ENCODE measurements at places on chromosomes 2 and 18.
A peak's percentile ranks its signal among the peaks of the same experiment; 100 is the strongest.

GRCh38 chr2:96977631-96978195 is 8.7 kb downstream of the FAM178B start:
- no peak for DNase-seq

GRCh38 chr2:203873461-203873860 is 5.9 kb downstream of the CTLA4 start:
- DNase-seq: no peak

DNA sequence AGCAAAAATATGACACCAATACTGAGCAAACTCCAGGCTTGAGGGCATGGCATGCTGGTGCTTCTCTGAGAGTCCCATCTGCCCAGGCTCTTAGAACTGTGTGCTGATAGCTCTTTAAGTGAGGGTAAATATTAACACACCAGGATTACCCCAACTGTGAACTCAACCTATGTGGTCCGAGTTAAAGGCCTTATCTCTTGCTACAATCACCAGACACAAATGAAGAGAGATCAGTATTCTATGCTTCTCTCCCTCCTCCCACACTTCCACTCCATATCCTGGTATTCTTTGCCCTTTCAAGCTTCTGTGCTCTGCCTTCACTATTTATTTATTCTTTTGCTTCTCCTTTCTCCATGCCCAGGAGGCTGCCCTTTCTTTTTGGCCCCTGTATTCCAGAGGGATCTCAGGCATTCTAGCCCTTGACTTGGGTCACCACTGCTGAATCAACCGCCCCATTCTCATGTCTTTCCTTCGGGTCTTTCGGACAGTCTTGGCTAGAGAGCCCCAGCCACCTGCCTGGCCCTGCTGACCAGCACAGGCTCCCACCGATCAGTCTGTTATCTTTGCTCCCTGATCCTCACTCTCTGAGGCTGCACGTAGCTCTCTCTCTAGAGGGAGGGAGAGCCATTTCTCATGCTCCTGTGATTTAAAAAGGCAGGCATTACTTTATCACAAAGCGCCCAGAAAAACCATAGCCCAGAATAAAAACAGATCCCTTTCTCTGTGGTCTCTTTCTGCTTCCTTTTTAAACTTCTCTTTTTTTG is 17.2 kb upstream of the HK2 start:
- DNase-seq: peak; percentile 46

- no peak for DNase-seq
Observed at GRCh38 chr2:27208486-27209050, 3.3 kb upstream of the ATRAID start.

GRCh38 chr2:207241198-207241597 is 75.5 kb upstream of the KLF7 start:
- DNase-seq: no peak

DNA sequence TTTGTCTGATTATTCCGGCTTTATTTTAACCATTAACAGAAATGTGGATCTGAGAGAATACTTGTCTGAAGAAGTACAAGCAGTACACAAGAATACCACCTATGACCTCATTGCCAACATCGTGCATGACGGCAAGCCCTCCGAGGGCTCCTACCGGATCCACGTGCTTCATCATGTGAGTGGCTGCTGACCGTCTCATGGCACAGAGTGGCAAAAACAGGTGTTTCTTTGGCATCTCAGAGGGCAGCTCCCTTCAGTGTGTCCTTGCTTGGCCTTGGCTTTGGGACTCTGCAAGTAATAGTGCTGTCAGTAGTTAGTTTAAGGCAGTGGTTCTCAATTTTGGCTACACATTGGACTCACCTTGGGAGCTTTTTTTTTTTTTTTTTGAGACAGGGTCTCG is 23.1 kb downstream of the SFTPB start:
- DNase-seq: no peak

GRCh38 chr2:110678457-110679336 is 834 bp upstream of the BUB1 start:
- no peak for DNase-seq

DNA sequence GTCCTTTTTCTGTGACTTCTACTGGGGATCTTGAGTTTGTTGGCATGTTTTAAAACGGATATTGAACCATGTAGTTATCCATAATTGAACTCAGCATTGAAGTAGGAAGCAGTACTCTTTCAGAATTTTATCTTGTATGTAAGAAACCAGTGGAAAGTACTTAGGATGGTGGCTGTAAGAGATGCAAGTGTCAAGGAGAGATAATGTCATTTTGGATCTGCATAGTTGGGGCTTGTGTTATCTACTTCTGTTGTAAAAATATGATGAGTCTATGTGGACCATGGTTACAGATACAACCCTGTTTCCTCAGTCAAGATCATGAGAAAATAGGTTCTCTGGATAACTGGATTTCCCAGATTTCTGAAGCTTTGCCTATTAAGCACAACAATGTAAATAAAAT is 113.7 kb downstream of the NAB1 start:
- no peak for DNase-seq

DNA sequence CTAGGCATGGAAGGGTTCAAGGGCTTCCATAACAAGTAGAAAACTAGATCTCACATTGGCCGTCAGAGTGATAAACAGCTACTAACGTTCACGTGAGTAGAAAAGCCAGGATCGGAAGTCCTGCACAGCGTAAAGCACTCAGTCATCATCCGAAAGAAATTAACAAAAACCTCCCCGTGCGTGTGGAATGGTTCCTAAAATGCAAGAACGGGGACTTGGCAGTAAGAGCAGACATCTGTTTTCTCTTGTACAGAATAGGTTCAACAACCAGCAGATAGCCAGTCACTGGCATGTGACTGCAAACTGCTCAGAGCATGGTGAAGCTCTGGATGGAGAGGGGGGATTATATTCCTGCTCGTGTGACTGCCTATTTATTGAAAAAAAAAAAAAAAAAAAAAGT is 106.9 kb upstream of the ITGB6 start:
- DNase-seq: no peak

DNA sequence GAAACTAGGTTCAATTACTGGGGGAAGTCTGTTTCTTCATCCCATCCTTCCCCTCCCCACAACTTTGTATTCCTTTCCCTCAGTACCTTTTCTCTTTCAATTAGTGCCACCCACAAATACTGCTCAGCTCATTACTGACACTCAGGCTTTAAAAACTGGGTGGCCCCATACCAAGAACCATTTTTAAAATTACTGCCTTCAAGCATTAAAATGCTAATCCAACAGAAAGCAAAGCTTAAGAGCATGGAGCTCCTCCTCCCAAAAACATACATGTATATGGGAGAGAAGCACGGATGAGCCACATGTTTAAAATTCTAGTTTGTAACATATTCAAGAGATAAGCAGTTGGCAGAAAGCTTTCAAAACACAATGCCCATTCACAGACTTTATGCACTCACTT is 44.0 kb downstream of the IRS1 start:
- no peak for DNase-seq

GRCh38 chr18:10927286-10927992 is 221.9 kb downstream of the PIEZO2 start:
- DNase-seq: no peak

GRCh38 chr2:28637066-28638047 is 114.3 kb upstream of the PPP1CB start:
- no peak for DNase-seq

DNA sequence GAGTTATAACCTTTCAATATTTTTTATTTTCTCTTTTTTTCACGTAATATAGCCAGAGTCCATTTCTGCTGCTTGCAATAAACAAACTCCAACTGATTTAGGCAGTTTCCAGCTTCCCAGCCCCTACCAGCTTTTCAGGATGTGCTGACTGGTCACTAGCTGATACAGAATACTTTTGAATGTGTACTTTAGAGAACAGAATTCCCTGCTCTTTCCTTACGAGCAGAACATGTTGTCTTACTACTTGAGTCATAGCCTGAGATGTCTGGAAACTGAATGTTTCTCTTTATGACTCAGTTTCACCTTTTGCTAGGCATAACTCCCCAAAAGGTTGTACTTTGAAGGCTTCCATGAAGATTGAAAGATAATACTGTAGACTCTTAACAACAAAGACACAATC is 44.5 kb upstream of the KCNE4 start:
- no peak for DNase-seq

DNA sequence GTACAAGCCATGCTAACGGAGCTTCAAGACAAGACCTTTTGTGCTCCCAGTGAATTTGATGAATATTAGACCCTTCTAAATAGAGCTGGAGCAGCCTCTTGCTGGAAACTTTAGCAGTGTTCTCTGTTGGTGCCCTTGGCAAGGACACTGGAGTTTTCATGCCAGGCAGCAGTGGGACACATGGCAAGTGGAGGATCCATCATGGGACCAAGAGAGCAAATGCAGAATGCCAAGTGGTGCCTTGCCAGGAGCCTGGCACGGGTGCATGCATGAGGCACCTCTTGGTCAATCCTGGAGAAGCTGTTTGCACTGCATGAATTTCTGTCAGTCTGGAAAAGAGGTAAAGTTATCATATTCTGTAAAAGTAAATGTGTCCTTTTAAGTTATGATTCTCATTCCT is 59.1 kb downstream of the NETO1 start:
- no peak for DNase-seq

DNA sequence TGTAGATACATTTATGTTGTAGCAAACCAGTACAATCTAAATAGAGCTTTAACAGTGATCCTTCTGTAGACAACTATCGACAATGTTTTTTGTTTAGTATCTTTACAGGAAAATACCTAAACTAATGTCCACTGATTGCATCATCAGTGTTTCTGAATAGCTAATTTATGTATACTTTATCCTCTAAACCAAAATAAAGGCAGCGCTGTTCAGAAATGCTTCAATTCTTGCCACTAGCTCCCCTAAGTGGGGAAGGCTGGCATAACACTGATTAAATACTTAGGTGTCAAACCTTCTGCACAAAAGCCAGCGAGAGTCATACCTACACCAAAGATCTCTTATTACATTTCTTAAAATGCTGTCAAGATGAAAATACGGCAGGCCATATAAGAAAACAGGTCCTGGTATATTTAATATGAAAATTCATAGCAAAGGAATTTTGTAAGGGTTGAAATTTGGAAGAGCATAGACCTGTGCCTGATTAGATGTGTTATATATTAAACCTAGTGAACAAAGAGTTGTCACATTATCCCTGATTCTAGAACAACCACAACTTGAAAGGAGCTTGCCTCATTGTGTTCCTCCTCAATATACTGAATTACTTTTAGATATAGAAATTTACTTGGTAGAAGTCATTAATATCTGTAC is 1693.4 kb upstream of the SLC39A10 start:
- no peak for DNase-seq

- DNase-seq: no peak
Observed at GRCh38 chr2:210324458-210324857, 9.5 kb upstream of the MYL1 start.
